MG63 (cell line): ENCODE measurements at places on chromosomes 5 and 9.

DNA sequence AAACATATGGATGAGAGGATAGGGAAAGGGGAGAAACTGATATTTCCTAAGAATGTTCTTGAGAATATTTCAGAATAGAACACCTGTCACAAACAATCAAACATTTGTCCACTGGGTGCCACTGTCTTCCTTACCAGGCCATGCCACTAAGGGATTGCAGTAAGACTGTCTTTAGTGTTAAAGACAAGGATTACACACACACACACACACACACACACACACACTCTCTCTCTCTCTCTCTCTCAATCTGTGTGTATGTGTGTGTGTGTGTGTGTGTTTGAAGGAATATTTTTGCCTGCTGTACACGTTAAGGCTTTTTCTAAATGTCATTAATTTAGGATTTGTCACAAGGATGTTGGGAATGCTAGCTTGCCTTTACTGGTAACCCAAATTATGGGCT, 54.4 kb downstream of the CCDC192 start:
- DNase-seq = peak; percentile 48

DNA sequence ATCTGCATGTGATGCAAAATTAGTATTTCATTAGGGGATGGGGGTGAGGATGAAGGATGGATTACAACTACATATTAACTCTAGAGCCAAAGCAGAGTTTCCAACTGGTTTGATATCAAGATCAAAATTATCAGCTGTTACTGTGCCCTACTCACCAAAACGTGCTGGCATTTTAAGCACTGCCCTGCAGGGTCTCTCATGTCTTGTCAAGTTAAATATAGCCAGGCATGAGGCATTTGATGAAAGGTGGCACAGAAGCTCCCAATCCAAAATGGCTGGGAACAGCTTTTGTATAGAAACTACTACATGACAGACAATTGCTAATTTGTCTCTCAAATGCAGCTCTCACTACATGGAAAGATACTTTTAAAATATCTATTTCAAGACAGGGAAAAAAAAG, 27.1 kb upstream of the CAAP1 start:
- no peak for DNase-seq

GRCh38 chr5:116522356-116523136, 52.1 kb downstream of the SEMA6A start:
- no peak for DNase-seq

GRCh38 chr9:117021906-117022305, 334.8 kb downstream of the TRIM32 start:
- DNase-seq = no peak

DNA sequence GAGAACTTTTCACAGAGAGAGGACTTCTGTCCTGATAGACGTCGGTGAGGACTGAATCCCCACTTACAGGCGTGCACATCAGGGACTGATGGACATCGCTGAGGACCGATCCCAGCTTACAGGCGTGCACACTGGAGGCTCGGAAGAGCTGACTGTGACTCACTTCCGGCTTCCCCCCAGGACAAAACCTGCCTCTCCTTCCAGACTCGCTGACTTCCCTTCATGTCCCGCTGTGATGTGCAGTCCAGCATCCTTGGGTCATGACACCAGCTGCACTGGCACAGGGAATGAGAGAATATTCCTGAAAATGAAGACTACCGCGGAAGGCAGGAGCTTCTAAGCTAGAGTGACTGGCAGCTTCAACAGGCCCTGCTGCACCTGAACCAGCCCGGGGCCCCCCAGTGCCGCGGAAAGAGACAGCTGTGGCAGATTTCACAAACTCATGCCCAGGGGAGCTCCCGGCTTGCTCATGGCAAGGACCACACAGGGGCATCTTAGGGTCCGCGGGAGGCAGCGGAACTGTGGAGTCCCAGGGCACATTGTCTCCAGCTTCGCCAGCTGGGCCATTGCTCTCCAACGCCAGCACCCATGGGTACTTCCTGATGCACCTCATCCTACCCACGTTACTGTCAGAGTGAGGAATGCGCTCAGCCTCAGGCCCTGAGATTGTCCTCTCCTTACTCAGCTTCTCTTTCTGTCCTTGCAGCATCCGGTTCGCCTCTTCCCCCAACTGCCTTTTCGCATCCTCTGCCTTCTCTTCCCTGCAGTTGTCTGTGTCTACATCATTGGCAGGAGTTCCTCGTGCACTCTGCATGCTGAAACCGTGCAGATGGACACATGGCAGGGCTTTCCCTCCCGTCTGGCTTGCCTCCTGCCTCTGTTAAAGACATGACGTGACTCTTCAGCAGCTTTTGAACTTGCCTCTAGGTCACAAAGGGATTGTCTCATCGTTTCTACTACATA, 29.5 kb downstream of the SURF6 start:
- peak; percentile 13 for DNase-seq

GRCh38 chr5:138065102-138065501, 18.7 kb upstream of the WNT8A start:
- DNase-seq = no peak

DNA sequence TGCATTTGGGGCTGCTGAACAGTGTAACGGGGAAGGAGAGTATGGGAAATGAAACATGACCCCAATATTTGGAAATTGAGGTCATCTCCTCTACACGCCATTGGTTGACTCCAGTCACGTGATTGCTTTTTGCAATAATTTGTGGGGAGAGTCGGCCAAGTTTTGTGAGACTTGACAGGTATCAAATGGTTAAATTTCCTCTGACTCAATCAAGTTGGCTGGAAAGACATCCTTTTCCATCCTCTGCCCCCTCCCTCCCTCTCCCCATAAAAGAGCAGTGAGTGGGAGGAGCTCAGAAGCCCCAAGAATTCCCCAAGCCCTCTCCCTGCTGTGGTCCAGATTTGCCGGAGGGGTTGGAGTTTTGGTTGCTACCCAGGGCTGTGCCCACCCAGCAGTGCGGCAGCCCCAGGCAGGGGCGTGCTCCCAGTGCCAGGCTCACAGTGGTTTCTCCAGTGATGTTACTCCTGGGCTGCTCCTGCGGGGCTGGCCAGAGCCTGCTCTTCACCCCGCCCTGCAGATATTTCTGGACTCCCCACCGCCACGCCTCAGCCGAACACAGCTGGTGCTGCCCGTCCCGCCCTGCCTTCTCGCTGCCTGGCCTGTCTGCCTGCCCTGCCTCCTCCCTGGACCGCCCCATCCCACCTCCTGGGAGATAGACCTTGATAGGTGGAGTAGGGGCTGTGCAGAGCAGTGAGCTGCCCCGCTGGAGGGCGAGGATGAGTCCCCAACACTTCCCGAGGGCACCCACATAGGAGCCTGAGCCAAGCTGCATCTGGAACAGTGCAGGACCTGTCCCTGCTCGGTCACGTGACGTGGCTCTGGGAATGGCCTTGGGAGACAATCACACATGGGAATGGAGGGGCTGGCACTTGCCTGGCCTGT, 3.4 kb downstream of the COL5A1 start:
- peak; percentile 93 for DNase-seq

DNA sequence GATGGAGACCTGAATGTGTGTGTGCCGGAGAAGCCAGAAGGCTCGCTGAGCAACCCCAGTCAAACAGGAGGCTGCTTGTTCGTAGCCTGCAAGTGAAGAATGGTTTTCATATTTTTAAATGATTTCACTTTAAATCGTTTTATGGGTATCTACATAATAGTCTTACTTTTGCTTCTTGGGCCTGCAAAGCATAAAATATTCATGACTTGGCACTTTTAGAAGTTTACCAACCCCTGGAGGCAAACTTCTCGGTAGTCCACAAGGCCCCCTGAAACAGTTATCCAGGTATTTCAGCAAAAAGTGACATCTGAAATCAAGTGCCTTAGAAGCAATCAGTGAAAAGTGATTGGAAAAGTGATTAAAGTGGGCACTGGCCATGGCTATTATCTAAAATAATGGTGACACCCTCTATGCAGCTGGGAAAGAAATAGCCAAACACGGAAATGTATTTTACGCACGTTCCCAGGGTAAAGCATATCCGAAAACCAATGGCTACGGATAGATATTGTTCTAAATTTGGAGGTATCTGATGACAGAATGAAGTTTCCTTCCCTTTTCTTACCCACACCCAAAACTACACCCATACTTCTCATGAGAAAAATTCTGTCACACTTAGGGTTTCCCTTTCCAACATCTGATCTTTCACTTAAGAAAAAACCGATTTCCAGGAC, 39.0 kb downstream of the RAPGEF1 start:
- DNase-seq = no peak

- peak; percentile 29 for DNase-seq
Measured at GRCh38 chr9:111661802-111662521, 557 bp downstream of the GNG10 start.

- no peak for DNase-seq
Measured at GRCh38 chr5:58002323-58002722, 457.6 kb downstream of the PLK2 start.

- DNase-seq = peak; percentile 75
Measured at GRCh38 chr5:66246608-66247007, 102.5 kb downstream of the SREK1 start.

GRCh38 chr9:28762167-28762566, 1188.9 kb upstream of the C9orf72 start:
- no peak for DNase-seq

DNA sequence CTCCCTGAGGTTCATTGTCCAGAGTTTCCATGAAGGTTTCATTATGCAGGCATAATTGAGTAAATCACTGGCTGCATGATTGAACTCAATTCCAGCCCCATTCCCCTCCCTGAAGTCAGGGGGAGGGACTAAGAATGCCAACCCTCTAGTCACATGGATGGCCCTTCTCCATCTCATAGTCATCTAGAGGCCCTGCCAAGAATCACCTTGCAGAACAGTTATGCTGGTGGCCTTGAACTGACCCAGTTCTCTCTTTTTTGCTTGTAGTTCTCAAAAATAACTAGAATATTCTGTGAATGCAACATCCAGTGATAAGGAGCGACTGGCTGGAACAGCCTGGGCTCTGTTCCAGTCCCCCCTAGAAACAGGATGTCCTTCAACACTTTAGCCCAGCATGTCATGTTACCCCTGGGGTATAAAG, 31.7 kb downstream of the SLC35A4 start:
- no peak for DNase-seq

DNA sequence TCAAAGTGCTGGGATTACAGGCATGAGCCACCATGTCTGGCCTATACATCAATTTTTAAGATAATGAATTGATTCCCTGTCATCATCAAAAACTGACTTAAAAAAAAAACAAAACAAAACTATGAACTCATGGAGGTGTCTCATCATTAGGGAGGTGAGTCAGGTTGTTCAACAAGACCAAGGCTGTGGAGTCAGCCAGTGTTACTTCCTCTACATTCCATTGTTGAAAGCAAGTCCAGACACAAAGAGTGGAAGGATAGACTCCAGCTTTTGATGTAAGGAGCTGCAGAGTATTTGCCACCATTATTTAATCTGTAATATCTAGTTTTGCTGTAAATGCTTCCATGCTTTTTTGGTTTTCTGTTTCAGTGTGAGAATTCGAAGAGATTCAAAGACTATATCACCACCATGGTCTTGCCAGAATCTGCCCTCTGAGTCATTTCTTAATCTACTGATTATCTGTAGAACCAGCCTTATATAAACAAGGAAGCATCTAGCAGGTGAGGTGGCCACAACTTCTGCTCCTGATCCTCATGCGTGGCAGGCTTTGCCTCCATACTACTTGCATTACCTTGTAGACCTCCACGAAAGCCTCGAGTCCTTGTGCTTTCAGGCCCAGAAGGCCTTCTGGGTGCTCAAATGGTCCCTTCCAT, 156.1 kb downstream of the FGF1 start:
- DNase-seq = peak; percentile 57

GRCh38 chr5:170560938-170561337, 57.1 kb downstream of the KCNIP1 start:
- DNase-seq = no peak

DNA sequence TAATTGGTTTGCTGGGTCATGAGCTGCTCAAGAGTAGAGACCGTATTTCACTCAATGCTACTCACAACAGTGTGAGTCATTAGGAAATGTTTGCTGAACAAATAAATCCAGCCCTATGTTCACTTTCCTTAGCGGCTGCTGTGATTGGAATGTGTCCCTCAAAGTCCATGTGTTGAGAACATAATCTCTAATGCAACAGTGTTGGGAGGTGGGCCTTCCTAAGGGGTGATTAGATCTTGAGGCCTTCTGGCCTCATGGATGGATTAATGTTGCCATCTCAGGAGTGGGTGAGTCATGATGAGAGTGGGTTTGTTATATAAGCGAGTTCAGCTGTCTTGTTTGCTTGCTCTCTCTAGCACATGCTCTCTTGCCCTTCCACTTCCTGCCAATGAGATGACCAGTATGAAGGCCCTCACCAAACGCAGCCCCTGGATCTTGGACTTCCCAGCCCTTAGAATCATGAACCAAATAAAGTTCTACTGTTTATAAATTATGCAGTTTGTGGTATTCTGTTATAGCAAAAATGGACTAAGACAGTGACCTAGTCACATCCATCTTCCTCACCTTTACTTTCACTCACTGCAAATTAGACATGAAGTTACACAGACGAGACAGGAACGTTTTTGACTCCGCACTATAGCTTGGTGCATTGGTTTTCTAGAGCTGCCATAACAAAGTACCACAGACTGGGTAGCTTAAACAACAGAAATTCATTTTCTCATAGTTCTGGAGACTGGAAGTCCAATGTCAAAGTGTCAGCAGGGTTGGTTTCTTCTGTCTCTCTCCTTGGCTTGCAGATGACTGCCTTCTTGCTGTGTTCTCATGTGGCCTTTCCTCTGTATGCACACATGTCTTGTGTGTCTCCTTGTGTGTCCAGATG, 50.9 kb upstream of the FAM169A start:
- DNase-seq = peak; percentile 4

DNA sequence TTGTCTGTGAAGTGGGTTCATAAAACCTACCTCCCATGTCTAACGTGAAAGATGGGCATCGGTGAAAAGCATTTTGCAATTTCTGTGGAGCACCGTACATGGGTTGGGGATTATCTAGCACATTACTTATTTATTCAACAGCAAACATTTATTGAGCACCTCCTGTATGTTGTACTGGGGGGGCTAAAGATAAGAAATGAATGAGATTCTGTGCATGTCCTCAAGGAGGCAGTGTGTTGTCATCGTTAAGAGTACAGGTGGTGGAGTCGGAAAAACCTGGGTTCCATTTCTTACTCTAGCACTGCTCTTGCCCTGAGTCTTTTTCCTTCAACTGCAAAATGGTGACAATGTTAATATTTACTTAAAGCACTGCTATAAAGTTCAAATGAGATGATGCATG, 30.4 kb upstream of the DENND1A start:
- no peak for DNase-seq

- no peak for DNase-seq
Measured at GRCh38 chr5:129438322-129438721, 21.8 kb upstream of the ADAMTS19 start.

- no peak for DNase-seq
Measured at GRCh38 chr5:10709933-10710332, 51.1 kb downstream of the DAP start.
